ENCODE measurements at places on chromosomes 7 and 10. TPM values are rescaled to one million over a fixed set of nuclear protein-coding genes. Genes with fewer than 3 reads are reported as not detected.

GRCh38 chr7:144738708-144739314, 97.0 kb downstream of the TPK1 start:
- no peak for DNase-seq

- DNase-seq: no peak
Measured at GRCh38 chr7:88442413-88442812, 135.7 kb upstream of the STEAP4 start.

- no peak for DNase-seq
Measured at GRCh38 chr7:71740174-71740560, 608.2 kb downstream of the GALNT17 start.

DNA sequence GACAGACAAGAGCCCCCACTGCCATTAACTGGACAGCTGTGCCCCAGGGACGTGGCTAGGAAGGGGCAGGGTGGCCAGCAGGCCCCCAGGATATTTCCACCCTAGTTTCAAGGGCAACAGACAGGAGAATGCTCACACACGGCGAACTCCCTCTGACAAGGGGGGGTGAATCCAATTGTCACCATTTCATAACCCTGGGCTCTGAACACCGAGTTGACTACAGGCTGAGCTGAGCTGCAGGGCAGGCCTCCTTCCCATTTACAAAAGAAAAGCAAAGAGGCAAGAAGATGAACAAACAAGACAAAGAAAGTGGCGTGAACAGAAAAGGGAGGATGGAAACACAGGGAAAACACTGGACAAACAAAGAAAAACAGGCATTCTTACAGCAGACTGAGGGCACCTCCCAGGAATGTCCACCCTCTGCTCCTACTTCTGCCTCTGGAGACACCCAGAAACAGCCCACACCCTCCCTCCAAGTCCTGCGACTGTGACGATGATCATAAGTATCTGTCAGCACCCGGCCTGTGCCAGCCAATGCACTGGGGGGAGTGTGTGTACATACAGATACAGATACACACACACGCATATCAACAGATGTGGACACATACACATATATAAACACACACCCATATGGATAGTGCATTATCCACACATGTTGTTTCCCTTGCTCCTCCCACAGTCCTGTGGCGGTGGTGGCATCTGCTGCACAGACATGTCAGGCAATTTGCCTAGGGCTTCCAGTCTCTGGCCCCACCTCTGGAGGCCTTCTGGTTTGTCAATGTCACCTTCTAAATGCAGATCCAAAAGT, 66.2 kb downstream of the FAM53B start:
- peak; percentile 93 for DNase-seq

Gene OR2A5
- total RNA-seq: not detected

Gene GIMAP7
- 5.7 TPM for total RNA-seq

- no peak for DNase-seq
Measured at GRCh38 chr10:60082744-60083344, 176.5 kb upstream of the CCDC6 start.

DNA sequence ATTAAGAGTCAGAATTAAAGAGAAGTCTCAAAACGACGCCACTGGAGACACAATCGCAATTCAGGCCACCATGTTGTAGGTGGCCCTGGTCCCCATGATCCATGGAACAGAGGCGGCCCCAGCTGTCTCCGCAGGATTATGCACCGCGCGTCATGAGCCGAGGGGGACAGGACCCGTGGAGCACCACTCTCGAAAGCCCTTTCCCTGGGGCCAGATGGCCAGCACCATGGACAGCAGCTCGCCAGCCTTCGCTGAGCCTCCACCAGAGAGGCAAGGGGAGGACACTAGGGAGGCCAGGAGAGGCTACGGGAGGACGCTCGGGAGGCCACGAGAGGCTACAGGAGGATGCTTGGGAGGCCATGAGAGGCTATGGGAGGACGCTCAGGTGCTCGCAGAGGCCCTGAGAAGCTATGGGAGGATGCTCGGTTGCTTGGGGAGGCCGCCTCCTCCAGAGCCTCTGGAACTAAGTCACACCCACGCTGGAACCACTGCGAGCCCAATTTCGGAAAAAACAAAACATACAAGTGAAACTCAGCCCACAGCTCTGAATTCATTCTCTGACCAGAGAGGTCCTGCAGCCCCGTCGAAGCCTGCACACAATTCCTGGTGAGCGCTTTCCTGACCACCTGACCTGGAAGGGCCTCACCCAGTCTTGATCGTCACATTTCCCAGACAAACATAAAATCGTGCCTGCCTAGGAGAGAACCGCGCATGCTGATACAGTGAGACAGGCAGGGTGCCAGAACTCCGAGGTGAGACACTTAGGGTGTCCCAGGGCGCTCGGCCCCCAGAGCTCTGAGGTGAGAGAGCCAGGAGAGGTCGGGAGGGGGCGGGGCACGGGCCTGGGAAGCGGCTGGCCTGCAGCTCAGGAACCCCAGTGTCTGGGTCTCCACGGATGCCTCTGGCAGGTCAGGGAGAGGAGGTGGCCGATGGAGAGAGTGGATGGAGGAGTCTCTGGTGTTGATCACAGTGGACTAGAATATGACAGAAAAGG, 224.4 kb downstream of the PTPRN2 start:
- no peak for DNase-seq

- no peak for DNase-seq
Measured at GRCh38 chr7:35701287-35701900, 6.5 kb upstream of the HERPUD2 start.

Gene PLEKHS1
- not detected for total RNA-seq
